Left forelimb (tissue), 1 donor: ENCODE measurements at places on chromosomes 7 and 10.

GRCh38 chr7:106417273-106417902 is 132.6 kb upstream of the NAMPT start:
- DNase-seq = no peak

DNA sequence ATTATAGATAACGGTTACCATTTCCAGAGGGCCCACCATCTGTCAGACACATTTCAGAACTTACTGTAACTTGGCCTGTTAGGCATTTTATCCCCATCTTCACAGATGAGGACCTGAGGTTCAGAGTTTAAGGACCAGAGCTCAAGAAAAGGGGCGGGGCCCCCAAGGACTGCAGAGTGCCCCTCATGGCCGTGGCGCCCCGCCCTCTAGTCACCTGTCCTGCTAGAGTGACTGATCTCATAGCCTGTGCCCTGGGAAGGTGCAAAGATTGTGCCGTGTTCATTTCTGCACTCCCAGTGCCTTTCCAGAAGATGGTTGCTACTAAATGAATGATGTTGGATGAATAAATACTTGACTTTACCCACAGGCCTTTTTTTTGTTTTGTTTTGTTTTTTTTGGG is 107.0 kb downstream of the XRCC2 start:
- no peak for DNase-seq

GRCh38 chr7:137160236-137160635 is 183.3 kb downstream of the PTN start:
- no peak for DNase-seq

- no peak for DNase-seq
Measured at GRCh38 chr7:21365866-21366624, 61.8 kb upstream of the SP4 start.

GRCh38 chr10:21022821-21023220 is 125.7 kb upstream of the NEBL start:
- no peak for DNase-seq

DNA sequence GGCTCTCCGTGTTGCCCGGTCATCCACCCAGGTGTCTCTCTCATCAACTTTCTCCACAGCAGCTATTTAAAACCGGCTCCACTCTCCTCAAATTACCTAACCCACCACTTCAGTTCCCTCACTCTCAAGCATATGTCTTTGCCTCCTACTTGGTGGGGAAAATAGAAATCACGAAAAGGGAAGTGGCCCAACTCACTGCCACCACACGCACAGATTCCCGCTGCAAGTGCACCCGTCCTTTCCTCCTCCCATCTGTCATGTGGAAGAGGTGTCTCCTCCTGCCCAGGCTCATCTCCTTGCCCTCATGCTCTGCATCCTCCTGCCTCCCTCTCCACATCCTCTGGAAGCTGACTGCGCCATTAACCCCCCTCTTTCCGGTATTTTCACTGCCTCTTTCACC is 80.8 kb upstream of the MKX start:
- DNase-seq = no peak

- no peak for DNase-seq
Measured at GRCh38 chr10:71082960-71083715, 129.2 kb upstream of the UNC5B start.

DNA sequence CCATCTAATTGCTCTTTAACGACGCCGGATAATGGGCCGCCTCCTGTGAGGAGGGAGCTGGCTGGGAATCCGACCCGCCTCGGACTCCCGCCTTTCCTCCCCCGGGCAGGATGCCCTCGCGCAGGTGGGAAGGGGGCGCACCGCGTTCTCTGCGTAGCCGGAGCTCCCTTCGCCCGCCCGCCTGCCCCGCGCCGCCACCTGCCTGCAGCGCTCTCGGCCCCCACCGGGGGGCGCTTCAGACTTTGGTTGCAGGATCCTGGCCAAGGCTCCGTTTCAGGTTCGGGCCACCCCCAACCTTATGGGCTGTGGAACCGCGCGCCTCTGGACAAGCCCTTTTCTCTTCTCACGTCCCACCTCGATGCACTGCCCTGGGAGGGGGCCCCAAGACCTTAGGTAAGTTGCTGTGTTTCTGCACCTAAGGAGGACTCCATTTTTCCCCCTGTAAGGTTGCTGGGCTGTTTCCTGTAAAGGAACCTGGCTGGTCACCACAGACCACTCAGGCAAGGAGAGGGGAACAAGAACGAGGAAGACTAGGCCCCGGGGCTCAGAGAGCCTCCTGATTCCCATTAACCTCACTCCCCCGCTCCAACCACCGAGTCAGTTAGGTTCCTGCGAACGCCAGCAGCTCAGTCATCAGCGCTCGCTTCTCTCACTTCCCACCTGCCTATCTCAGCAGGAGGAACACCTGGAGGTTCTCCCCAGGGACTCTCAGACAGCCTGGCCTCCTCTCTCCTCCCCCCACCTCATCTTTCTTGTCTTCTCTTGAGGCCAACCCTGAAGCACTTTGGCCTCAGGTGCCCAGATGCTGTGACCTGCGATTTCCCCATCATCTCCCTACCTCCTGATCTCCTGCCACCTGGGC is 11.3 kb upstream of the KAZALD1 start:
- DNase-seq = no peak

DNA sequence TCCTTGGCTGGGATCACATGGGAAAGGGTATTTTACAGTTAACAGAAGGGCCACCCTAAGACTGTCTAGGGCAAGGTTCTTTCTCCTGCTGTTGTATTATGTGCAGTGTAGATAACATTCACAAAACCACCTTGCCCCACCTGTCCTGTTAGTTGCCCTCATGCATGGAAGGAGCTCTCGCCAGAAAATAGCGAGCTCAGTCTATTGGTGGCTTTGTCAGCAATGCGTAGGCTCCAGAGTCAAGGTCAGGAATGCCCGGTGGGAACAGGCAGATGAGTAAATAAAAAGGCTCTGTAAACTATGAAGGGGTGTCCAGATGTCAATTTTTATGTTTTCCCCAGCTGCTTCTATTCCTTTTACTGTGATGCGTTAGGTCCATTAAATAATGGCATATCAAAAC is 107.1 kb upstream of the WDR11 start:
- DNase-seq = no peak

- no peak for DNase-seq
Measured at GRCh38 chr7:110600956-110601355, 490.0 kb upstream of the LRRN3 start.

DNA sequence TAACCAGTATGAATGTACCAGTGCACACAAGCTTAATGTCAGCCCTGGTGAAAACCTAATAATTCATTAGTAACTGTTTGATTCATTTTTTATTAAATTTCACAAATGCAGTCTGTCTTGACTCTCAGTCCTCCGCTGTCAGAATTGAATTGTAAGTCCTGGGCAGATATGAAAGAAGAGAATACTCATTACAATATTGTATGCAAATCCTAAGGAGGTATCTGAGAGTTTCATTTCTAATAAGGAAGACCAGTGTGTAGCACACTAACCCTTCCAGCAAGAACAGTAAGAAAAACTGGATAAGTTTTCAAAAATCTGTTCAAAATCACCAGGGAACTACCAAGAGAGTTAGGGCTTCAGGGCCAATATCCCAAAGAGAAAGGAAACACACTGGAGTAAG is 652.1 kb downstream of the SUGCT start:
- no peak for DNase-seq

DNA sequence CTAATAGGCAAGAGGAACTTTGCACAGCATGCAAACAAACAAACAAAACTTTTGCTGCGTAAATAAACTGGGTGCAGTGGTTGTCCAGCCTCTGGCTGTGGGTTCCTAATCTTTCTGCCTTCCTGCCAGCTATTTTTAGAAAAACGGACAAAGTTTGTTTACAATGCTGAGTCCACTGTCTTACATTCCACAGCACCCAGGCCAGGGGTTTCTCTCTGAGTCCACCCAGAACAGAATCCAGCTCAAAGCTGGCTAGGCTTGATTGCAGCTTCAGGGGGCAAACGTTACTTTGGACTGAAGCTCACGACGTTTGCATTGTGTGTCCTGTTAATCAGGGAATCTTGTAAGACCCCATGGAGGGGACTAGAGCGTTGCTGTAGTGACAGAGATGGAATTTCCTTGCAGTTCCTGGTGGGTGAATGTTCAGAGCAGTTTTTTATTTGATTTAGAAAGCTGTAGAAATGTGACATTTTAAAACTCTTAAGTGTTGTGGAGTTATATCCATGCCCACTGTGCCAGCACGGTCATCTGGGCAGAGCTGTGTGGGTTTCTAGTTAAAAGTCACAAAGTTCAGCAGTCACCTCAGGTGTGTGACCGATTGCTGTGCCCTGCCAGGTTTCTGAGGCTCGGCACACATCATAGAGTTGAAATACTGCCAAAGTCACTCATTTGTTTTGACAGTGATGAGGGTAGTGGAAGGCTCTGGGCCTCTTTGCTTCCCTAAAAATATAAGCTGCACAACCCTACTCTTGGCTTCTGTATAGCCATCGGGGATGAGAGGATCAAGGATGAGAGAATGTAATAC is 247.0 kb downstream of the STK31 start:
- DNase-seq = no peak

DNA sequence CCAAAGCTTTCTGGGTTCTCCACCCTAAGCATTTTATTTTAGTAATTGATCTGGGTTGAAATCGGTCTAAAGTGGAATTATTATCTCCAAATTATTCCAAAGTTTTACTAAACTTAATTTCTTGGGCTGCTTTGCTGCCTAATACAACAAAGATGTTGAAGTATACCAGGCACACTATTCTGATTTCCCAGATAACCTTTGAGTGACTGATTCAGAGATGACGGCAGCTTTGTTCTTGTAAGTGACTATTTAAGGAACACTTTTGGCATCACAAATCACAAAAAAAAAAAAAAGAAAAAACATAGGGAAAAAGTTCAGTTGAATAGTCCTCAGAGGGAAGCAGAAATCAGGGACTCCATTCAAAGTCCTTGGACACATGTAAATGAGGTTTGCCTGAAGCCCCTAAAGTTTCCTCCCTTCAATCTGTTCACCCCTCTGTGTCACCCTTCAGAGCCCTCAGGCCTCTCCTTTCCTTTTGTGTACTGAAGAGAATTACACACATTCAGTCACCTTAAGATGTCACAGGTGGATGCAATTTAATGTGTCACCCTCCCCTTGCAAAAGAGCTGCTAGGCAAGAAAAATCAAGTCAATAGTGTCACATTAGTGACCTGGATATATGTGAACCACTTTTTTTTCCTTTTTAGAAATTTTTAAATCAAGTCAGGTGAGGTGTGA is 81.5 kb downstream of the RTKN2 start:
- DNase-seq = no peak

GRCh38 chr7:106203473-106203872 is 81.3 kb downstream of the NAMPT start:
- DNase-seq = no peak
